ENCODE measurements at places on chromosomes 1 and 21.

GRCh38 chr21:44555200-44555875 lies 3.3 kb downstream of the KRTAP10-3 start:
- no peak for DNase-seq

- DNase-seq = no peak
Observed at GRCh38 chr1:53617851-53618499, 121.0 kb downstream of the GLIS1 start.

DNA sequence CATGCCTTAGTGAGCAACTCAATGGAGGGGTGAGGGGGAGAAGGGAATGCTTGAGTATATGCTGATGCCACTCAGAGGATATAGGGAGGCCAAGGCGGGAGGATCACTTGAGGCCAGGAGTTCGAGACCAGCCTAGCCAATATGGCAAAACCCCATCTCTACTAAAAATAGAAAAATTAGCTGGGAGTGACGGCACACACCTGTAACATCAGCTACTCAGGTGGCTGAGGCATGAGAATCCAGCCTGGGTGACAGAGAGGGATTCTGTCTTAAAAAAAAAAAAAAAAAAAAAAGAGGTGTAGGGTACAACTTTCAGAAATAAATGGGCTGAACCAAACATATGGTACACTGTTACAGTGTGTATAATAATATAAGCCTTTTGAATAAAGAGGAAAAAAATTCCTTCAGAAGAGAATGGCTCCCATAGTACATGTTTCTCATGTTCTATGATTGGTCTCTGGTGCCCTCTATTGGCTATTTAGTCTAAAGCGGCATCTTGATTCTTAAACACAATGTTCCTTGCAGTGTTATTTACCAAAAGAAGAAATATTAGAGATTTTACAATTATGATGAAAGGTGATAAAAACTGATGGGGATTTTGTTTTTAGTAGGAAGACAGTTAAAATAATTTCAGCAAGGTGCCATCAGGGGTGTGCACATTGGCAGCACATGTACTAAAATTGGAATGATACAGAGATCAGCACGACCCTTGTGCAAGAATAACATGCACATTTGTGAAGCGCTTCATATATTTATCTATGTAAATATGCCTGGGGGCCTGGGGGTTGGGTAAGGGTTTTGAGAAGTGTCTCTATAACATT lies 109.8 kb downstream of the PATJ start:
- DNase-seq = peak; percentile 2

- DNase-seq = no peak
Observed at GRCh38 chr1:2641381-2642130, 8.7 kb upstream of the MMEL1 start.

DNA sequence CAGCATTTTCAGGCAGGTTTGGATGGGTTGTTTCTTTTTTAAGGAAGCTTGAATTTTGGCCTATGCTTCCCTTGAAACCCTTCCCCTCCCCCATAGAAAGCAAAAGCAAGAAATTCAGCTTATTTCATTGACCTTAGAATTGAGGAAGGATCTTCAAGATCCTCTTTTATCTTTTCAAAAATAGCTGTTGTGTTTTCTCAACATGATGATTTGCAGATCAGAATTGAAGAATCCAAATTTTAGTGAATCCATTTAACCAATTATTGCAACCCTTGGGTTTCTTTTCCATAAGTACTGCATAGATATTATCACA lies 73.7 kb downstream of the LRRC8C start:
- DNase-seq = no peak

DNA sequence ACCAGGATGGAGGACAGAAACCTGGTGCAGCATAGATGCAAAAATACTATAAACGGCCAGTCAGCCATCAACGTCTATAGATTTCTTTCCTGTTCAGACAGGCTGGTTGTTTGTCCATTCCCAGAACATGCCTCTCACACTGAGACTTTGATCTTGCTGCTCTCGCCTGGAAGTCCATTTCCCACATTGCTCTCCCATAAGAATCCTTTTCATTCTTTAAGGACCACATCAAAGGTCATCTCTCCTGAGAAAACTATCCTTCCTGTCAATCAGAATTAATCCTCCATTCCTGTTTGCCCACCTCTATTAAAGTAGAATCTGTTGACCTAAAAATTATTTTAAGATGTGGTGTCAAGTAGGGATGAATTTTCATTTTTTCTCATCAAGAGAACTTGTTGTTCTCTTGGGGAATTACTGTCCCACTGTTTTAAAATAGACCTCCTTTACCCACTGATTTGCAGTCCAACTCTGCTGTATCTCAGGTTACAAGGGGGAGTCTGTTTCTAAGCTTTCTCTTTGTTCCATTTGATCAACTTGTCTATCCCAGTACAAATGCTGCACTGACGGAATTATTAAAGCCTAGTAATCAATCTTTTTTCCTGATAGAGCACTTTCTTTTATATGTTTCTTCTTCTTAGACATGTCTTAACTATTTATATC lies 172.7 kb downstream of the PATJ start:
- DNase-seq = no peak

- no peak for DNase-seq
Observed at GRCh38 chr1:234584420-234584805, 25.6 kb downstream of the IRF2BP2 start.

DNA sequence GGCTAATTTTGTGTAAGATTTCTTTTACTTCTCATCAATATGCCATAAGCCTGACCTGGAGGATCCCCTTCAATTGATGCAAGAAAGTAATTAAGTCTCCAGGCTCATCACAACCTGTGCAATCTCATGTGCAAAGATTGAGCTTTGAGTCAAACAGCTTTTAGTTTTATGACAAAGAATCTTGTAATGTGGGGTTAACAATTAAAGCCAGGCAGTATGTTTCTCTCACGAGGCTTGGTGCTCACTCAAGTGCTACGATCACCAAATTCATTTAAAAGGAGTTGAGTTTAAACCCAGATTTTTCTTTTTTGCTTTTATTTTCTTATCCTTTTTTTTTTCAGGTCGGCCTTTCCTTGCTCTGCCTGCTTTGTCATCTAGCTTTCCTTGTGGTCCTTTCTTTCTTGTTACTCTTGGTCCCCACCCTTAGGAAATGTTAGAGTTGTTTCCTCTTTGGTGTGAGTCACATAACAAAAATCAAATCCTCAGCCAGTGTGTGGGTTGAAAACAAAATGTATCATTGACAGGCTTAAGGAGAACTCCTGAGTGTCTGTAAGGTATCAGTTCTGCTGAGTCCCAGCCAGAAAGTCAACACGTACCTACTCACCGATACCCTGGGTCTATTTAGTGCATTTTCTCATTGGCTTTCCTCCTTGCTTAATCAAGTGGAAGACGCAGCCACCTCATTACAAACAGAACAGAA lies 1037.2 kb downstream of the ADGRL2 start:
- DNase-seq = no peak

GRCh38 chr1:118317842-118318614 lies 133.0 kb upstream of the SPAG17 start:
- no peak for DNase-seq

DNA sequence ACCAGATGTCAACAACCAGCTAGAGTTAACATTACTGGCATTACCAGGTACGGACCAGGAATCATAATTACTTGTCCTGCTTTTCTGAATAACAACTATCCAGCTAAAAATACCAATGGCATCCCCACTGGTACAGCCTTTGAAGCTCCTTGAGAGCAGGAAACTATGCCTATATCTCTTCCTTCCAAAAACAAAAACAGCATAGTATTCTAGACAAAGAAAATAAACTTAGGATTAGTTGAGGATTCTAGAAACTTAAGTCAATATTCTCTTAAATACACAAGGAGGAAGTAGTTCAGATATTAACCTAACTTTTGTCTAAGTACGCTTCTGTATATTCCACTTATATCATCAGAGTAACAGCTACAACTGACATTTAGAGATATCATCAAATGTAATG lies 3.0 kb downstream of the FUBP1 start:
- DNase-seq = no peak

GRCh38 chr1:186564582-186564981 lies 103.7 kb upstream of the PDC start:
- no peak for DNase-seq

DNA sequence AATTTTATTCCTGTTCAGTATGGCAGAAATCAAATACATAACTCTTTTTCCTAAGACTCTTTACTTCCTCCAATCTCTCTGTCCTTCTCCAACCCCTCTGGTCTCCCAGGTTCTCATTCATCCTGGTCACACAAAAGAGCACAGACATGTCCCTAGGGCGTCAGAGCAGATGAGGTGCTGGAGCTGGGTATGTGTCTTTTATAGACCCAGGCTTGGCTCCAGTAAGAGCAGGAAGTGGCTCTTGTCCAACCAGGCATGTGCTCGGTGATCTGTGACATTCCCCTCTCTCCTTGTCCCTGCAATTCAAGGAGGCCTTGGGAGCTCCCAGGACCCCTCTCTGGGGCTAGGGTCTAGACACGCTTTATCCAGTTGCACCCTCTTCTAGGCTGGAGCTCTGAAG lies 18.0 kb upstream of the LCE2D start:
- no peak for DNase-seq

DNA sequence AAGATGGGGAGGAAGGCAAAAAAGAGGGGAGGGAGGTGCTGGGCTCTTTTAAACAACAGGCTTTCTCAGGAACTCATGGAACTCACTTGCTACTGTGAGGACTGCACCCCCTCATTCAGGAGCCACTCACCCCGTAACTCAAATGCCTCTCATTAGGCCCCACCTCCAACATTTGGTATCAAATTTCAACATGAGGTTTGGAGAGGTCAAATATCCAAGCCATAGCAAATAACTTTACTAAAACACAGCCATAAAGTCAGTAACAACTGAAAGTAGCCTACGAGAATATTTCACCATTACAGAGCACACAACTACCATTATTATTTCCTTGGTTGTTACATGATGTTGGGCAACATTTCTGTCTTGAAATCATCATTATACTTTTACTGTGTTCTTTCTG lies 13.1 kb upstream of the DMRTB1 start:
- DNase-seq = no peak

DNA sequence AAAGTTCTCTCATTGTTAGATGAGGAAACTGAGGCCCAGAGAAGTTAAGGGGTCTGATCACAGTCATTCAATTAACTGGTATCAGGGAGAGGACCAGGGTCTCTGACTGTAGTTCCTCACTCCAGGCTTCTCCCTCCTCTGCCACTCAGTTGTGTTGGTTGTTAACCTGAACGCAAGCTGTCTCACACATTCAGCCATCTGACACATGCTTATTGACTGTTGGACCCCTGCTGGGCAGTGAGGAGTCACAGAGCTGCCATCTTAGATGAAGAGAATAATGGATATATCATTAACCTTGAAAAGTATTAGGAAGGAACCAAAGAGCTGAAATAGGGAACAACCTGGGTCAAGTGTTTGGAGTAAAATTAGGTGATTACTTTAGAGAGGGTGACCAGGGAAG lies 194.8 kb downstream of the ZZZ3 start:
- DNase-seq = no peak

Data from GM19239 (cell line).